Placental epithelial cell (primary cell): ENCODE measurements at places on chromosomes 1 and 21. TPM values are rescaled to one million over a fixed set of nuclear protein-coding genes. Genes with fewer than 3 reads are reported as not detected.

TIE1 gene
- total RNA-seq, result not detected in 2 replicates

CR1L gene
- total RNA-seq, result not detected in 2 replicates

DYRK3 gene
- 0.79 and 1.2 TPM in 2 replicates for total RNA-seq

MRPS15 gene
- 57.7 and 85.7 TPM in 2 replicates for total RNA-seq

TAF1A gene
- 8.2 and 9.0 TPM in 2 replicates for total RNA-seq

IL23R gene
- total RNA-seq, result not detected in 2 replicates

CHIA gene
- total RNA-seq, result under 0.01 and 0.11 TPM in 2 replicates

NCAM2 gene
- not detected in 2 replicates for total RNA-seq
